ENCODE measurements at places on chromosomes 6 and 20.

DNA sequence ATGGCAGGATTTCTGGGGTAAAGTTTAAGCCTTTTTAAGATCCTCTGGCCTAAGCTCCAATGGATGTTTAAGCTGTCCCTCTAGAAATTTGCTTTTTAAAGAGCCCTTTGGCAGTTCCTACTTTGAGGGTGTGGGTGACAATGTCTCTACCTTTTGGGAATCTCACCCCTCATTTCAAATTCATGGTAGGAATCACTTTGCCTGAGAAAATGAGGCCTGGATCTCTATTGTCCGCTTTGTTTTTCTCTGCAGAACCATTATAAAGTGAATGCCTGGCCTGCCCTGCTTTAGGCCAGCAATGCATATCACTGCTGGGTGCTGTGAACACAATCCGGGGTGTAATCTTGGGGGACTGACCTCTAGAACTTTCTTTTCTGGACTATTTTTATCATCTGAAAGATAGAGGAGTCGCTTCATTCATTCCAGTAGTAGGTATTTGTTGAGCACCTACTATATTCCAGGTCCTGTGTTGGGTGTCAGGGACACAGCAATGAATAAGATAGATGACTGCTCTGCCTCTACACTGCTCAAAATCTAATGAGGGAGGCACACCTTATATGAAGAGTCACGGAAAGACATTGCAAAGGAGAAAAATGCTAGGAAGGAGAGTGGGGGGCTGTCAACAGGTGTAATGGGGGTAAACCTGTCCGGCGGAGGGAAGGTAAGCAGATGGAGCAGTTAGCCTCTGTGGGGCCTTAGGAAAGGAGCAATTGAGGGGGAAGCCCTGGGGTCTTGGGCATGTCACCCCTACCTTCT lies 8.6 kb upstream of the COMMD7 start:
- DNase-seq: no peak

DNA sequence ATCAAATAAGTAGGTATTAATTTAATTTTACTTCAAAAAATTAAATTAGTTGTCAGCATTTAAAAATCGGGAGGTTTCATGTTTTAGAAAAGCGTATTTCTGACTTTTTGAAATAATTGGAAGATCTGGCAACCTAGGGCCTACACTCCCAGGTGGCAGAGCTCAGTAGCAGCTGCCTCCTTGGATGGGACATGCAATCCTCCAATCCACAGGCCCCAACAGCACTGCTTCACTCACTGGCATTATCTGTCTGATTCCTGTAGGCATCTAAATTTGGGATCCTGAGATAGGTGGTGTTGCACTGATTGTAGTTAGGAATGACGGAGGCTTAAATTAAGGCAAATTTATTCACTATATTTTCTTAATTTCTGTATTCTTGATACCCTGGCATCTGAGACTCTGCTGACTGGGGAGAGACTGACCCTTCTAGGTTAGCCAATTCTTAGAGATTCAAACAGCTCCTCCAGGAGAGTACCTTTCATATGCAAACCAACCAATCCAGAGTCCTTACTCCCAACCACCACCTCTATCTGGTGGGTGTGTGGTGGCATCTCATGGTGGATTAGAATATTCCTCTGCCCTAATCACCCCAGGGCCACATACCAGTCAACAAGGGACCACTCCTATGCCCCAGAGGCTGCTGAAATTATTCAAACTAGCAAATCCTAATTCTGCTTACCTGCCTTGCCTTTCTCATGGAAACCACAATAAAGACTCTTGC lies 146.6 kb upstream of the GLP1R start:
- no peak for DNase-seq

DNA sequence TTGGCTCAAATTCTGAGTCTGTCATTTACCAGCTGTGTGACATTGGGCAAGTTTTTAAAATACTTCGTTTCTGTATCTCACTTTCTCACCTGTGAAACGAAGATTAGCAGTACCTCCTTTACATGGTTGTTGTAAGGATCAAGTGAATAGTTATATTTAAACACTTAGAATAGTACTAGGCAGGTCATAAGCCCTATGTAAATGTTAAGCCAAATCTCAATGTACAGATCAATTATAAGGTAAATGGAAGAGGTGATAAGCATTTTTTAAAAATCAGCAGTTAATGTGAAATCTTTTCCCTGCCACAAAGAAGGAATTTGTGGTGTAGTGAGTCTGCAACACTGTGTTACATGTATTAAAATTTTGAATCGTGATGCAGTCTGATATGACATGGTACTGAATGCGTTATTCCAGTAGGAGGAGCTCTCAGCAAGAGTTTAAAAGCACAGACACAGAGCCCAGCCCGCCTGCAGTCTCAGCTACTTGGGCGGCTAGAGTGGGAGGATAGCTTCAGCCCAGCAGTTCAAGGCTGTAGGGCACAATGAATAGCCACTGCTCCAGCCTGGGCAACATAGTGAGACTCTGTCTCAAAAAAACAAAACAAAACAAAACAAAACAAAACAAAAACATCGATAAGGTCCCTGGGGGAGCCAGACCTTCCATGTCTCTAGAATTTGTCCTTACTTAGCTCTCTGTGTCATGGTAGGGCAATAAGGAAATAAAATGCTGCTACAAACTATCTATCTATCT lies 46.0 kb downstream of the GTF2H5 start:
- DNase-seq: peak; percentile 10

GRCh38 chr6:133973109-133973971 lies 20.3 kb downstream of the TBPL1 start:
- DNase-seq: no peak

DNA sequence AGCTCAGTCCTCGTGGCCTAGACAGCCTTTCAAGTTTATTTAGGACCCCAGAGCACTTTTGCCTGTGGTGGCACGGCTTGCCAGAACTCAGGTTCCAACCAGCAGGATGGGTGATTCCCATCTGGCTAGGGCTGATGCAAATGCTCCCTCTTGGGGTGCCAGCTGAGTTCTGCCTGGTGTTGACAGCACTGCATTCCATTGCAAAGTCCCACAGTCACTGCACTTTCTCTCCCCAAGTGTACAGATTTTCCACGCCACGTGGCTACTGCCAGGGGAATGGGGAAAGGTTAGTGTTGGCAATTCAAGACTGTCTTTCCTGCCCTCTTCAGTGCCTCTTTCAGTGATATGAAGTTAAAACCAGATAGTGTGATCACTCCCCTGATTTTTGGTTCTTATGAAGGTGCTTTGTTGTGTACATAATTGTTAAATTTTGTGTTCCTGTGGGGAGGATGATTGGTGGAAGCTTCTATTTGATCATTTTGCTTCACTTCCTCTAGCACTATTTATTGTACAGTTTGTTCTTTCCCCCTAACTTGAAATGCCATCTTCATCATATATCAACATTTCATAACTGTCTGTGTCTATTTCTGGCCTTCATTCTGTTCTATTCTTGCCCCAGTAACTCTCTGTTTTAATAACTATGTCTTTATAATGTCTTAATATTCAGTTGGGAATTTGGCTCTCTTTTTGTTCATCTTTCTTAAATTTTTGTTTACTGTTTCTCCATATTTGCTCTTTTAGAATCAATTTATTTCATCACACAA lies 86.2 kb downstream of the CFAP61 start:
- DNase-seq: no peak

Measured in activated CD8-positive, alpha-beta memory T cell treated with anti-CD3 and anti-CD28 coated beads for 4 hours (primary cell).